ENCODE measurements at places on chromosomes 12 and 14.
A peak's percentile ranks its signal among the peaks of the same experiment; 100 is the strongest.

- no peak for DNase-seq
These were observed 951.2 kb downstream of the FLRT2 start for GRCh38 chr14:86481104-86481503.

GRCh38 chr14:61749867-61750266 is 12.4 kb upstream of the SNAPC1 start:
- no peak for DNase-seq

DNA sequence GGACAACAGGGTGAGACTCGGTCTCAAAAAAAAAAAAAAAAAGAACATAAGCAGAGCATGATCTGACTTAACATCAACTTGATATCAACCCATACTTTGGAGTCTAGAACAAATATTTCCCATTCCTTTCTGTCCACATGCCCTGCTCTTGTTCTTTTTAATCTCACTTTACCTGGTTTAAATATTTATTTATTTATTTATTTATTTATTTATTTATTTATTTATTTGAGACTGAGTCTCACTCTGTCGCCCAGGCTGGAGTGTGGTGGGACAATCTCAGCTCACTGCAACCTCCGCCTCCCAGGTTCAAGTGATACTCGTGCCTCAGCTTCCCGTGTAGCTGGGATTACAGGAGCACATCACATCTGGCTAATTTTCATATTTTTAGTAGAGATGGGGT is 19.6 kb upstream of the LRP6 start:
- no peak for DNase-seq

DNA sequence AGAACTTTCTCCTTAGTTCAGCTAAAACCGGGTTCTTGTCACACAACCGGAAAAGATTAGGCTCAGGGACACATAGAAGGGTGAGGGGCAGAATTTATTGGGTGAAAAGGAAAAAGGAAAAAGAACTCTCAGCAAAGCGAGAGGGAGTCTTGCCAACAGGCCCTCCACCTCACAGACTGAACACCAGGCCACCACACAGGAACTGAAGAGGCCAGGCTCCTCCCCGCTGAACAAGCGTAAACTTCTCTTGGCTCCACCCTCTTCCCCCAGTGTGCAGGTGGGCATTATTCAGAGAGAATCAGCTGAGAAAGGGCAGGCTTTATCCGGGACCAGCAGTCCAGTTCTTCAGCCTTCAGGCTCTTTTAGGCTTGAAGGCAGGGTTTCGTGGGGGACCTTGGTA is 125.6 kb upstream of the FGD4 start:
- DNase-seq: peak; percentile 23

DNA sequence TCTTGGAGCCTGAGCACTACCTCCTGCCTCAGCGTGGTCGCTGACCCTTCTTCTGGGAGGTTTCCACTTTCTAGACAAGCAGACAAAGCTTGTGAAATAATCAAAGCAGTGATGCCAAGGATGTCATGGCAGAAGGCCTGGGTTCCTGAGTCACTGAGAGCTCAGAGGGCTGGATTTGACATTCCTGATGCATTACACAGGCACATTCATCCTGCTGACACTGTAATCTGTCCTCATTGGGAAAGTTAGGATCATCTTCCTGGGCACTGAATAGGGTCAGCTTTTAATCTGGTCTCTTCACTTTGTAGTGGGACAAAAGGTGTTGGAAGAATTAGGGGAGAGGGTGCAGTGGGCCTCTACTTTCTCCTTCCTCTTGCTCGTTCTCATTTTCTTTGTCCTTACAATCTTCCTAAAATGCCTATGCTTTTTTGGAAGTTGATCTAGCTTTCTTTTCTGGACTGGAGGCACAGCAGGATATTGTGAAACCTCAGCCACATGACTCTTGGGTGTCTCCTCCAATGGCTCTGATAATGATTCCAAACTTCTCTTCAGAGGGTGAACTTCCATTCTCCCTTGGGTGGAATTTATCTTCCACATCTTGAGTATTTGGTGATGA is 29.6 kb downstream of the EEA1 start:
- DNase-seq: no peak

GRCh38 chr12:91483471-91483985 is 300.9 kb upstream of the DCN start:
- DNase-seq: no peak

- DNase-seq: no peak
These were observed 138.9 kb downstream of the HMGA2 start for GRCh38 chr12:65962921-65963861.

- DNase-seq: no peak
These were observed 268.3 kb downstream of the NPAS3 start for GRCh38 chr14:33206981-33207380.

- no peak for DNase-seq
These were observed 15.9 kb downstream of the EIF5 start for GRCh38 chr14:103349982-103350381.

- no peak for DNase-seq
These were observed 21.5 kb downstream of the FAM222A start for GRCh38 chr12:109735051-109735521.

DNA sequence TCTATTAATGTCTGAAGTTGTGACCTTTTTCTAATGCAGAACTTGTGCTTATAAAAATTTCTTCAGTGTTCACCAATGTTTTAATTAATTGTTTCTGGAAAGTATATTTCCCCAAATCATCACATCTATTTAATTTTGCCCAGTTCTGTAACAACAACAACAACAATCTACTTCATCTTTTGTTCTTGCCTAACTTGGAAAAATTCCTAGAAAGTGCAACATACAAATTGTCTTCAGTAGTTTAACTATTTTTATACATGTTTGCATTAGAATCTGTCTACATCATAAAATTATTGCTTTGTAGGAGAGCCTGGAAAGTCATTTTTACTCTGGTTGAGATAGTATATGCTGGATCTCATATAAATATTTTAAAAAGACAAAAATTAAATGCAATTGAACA is 38.5 kb downstream of the CCER1 start:
- DNase-seq: no peak

DNA sequence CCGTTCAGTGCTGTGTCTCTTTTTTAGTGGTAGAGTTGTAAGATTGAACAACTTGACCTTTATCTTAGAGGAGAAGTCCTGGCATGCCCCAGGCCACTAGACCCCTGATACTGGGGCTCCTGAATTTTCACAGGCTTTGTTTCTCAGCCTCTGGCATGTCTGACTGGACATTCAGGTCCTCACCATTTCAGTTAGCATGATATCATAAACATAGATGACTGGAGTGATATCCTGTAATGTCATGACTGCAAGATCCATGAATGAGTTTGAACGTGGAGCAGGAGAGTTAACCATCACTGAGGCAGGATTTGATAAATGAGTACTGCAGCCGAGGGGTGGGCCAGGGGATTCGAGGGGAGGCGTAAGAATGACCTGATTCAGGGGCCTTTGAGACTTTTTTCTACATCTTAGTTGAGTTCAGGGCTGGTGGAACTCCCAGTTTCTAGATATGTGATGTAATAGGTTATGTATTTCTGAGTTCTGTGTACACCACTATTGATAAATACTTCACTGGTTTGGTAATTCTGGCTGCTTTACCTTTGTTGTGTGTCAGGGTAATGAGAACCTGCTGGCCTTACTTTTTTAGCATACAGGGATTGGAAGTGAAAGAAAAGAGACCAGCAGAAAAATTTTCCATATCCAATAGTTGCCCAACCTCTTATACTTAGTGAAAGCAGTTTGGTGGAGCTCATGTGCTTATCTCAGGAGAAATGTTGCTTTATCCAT is 217.0 kb downstream of the SYNE2 start:
- DNase-seq: no peak

GRCh38 chr12:98053202-98053601 is 462.2 kb upstream of the TMPO start:
- no peak for DNase-seq

GRCh38 chr12:112314981-112315380 is 67.2 kb downstream of the HECTD4 start:
- DNase-seq: no peak

- DNase-seq: no peak
These were observed 14.5 kb upstream of the FLVCR2 start for GRCh38 chr14:75563931-75564330.

GRCh38 chr14:79298373-79298772 is 912.9 kb downstream of the DIO2 start:
- no peak for DNase-seq

DNA sequence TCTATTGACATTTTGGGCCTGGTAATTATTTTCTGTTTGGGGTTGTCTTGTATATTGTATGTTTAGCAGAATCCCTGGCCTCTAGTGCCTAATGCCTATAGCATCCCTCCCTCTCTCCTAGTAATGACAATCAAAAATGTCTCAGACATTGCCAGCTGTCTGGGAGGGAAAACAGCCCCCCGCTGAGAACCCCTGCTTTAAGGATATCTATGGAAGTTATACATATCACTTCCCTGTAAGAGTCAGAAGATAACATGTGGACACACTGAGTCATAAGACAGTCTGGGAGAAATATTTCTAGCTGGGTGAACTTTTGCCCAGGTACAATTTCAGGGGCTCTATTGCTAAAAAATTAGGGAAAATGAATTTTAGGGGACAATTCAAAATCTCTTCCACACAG is 255.0 kb downstream of the PAWR start:
- DNase-seq: no peak

GRCh38 chr14:32205984-32206383 is 2.9 kb upstream of the RNU6-8 start:
- no peak for DNase-seq

DNA sequence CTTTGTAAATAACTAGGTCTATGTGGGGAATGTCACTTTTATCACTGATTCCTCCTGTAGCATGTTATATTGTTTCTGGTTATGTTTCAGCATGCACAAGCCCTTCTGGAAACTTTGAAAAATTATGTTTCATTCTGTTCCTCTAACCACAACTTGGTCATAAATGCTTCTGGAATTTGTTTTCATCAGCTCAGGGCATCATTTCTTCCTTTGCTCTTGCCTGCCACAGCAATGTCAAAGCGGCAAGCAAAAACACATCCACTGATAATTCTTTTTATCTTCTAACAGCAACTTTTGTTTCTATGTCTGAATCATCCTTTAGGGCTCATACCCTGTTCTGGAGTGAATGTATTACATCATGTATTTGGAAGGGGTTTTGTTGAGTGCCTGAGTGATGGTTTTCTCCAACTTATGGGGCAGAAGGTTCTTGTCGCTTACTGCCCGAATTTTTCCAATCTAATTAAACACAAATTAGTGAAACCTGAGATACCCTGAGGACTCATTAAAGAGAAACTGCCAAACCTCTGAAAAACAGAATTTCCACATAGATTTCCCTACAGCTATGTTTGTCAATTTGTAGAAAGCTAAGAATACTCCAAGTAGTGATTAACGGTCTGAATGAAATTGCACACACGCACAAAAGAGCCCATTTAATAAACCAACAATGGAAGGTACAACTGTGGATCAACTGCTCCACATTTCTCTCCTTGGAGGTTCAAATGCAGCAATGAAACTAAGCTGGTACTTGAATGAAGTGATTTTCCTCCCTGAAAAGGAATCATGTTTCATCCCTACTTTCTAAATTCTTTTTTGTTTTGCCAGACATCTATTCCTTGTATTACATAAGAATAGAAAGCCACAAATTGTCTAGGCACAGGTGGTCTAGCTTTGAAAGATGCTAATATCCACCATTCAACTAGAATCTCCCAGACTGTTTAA is 173.5 kb upstream of the KRR1 start:
- DNase-seq: no peak

DNA sequence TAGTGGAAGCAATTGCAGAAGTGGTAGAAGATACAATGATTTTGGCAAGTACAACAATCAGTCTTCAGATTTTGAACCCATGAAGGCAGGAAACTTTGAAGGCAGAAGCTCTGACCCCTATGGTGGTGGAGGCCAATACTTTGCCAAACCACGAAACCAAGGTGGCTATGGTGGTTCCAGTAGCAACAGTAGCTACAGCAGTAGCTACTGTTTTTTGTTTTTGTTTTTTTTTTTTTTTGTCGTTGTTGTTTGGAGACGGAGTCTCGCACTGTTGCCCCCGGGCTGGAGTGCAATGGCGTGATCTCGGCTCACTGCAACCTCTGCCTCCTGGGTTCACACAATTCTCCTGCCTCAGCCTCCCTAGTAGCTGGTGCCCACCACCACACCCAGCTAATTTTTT is 47.4 kb downstream of the IFNG-AS1 start:
- DNase-seq: peak; percentile 23

GRCh38 chr14:43949400-43949799 is 557.7 kb downstream of the FSCB start:
- DNase-seq: no peak

DNA sequence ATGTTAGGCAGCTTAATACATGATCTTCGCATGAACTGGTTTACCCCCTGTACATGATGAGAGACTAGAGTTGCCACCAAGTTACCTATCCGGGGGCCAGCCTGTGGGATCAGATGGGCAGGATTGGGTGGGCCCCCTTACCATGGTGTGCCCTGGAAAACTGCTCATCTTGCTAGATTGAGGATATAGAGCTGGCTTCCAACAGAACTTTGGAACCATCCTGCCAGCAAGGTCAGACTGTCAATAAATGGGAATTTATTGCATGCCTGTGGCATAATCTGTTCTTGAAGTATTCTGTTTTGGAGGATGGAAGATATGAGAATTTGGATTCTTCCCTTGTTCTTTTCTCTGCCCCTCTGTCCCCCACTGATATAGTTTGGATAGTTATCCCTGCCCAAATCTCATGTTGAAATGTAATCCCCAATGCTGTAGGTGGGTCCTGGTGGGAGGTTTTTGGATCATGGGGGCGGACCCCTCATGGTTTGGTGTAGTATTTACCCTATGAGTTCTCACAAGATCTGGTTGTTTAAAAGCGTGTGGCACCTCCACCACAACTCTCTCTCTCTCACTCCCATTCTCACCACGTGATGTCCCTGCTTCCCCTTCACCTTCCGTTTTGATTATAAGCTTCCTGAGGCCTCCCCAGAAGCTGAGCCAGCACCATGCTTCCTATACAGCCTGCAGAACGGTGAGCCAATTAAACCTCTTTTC is 3.7 kb upstream of the TM9SF1 start:
- no peak for DNase-seq

DNA sequence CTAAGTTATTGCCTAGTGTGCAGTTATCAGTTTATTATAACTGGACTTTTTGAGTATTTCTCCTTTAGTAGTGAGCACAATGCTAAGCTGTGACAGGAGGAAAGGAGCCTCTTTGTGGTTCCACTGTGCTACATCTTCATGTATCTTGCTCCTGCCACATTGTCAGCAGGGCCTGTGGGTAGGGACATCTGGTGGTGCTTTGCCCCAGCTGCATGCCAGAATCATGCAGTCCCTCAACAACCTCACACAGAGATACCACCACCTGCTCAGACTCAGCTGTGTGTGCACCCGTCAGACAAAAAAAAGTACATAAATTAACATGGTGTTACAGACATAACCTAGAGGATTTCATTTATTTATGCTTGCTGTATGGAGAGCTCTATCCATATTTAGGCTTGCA is 51.1 kb downstream of the MIS18BP1 start:
- no peak for DNase-seq

Data from CD4-positive, alpha-beta T cell treated with Interleukin-2 at 100 ng/mL for 4 hours (primary cell).